ENCODE measurements at places on chromosomes 2 and 18.

- DNase-seq, result no peak
Observed at GRCh38 chr18:49733321-49733720, 80.0 kb downstream of the ACAA2 start.

DNA sequence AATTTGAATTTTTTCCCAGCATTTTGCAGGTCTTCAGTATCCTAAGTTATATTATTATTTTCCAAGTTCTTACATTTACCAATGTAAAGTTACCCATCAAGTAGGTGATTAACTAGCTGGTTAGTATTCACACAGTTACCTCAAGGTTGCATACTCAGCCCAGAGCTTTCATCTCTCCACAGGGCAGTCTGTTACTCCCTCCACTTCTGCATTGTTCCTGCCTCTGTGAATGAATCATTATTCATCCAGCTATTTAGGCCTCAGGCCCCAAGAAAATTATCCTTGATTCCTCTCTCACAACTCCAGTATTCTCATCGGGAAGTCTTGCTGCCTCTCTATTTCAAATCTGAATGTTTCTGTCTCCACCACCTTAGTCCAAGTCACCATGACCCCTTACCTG, 92.2 kb downstream of the SMC6 start:
- no peak for DNase-seq

DNA sequence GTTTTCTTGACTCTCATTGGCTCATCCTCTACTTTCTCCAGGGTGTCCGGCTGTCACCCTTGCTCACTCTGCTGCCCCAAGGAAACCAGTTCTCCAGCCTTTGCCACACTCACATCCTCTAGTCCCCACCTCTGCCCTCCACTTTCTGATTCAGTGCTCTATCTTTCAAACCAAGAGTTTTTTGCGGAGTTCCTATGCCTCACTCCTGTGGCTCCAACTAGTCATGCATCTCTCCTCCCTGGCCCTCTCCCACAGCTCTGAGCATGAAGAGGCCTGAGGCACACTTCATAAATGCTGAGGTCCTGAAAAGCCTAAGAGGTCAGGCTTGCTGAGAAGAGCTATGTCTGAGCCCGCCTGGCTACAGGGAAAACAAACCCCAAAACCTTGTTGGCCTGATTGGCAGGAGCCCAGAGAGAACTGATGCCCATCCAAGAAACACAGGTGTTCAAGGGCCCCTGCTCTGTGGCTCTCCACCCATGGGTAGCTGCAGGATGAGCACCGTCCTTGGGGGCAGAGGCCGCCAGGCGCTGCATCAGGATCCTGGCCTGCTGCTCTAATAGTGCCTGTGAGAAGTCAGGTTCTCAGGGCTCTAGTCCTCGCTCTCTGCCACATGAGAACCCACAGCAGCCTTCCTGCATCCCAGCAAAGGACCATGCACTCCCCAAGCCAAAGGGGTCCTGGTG, 42.1 kb downstream of the HS1BP3 start:
- no peak for DNase-seq

DNA sequence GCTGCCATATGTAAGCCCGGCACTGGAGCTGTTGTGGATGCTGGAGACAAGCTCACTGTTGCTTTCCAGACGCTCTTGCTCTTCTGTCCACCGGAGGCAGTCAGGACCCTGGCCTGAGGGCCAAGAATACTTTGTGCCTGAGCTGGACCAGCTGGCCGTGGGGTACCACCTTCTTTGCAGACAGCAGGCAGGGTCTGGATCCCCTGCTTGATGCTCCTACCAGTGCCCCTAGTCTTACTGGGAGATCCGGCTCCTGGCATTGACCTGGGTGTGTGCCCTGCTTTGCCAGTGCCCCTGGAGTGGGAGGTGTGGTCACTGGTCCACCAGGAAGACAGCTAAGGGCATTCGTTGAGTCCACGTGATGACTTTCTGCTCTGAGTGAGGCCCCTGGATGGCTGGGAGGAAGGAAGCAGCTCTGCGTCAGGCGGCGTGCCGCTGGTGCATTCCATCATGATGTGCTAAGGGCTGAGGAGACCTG, 59.3 kb downstream of the LRRFIP1 start:
- DNase-seq, result peak; percentile 41

DNA sequence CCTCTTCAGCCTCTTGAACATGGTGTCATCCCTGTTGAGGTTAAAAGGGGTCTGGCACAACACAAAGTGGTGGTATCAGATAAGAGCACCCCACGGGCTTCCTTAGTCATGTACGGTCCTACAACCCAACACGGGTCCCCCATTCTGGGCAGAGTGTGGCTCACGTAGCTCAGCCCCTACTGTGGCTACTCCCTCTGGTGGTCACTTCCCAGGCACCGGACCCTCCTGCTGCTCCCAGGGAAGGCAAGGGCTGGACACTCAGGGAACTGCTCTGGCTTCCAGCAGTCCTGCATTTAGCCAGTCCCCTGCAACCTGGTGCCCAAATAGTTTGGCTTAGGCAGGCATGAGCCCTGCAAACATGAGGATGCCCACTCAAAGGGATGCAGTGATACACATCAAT, 58.6 kb downstream of the GALNT14 start:
- no peak for DNase-seq

DNA sequence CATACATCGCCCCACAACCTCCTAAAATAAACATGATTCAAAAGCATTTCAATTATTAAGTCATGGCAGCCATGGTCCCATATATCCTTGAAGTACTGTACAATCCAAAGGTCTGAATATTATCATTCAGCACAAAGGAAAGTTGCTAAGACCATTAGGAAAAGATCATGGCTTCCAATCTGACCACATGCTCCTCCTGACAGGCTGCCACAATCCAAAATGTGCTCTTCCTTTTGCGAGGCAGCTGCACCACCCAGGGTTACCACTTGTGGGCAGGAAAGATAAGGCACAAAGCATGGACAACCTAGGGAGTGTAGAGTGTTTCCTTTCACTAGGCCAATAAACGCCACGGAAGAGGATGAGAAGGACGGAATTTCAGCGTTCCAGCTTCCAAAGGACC, 5.4 kb downstream of the BOLA3 start:
- DNase-seq, result no peak

DNA sequence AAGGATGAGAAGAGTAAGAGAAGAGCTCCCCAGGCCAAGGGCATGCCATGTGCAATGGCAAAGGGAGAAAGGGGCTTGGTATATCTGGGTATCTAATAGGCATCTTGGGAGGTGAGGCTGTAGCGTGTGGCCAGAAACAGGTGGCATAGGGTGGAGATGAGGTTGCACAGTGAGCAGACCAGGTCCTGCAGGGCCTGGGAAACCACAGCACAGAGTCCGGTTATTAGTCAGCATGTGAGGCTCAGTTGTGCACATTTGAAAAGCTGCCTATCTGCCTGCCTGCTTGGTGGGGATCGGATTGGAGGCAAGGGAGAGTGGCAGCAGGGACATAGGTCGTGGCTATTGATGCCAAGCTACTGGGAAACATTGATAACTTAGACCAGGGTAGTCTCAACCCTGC, 190.6 kb downstream of the TPGS2 start:
- no peak for DNase-seq

DNA sequence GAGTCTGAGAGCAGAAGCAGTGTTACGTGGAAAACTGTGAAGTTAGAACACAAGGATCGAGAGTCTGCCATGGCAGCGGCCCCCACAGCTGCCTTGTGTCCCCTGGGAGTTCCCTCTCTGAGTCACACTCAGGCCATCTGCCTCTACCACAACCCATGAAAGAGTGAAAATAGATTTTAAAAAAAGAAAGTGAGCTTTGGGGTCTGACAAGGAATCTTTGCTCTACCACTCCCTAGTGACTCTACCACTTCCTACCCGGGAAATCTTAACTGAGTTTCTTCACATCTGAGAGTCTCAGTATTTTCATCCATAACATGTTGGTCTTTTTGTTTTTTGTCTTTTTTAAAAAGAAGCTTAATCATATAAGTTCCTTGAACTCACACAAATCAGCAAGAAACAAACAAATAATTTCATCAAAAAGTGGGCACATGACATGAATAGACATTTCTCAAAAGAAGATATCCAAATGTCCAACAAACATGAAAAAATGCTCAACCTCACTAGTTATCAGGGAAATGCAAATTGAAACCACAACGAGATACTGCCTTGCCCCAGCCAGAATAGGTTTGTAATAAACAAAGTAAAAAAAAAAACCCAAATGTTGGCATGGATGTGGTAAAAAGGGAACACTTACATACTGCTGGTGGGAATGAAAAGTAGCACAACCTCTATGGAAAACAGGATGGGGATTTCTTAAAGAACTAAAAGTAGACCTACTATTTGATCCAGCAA, 2.4 kb upstream of the MSGN1 start:
- peak; percentile 81 for DNase-seq

DNA sequence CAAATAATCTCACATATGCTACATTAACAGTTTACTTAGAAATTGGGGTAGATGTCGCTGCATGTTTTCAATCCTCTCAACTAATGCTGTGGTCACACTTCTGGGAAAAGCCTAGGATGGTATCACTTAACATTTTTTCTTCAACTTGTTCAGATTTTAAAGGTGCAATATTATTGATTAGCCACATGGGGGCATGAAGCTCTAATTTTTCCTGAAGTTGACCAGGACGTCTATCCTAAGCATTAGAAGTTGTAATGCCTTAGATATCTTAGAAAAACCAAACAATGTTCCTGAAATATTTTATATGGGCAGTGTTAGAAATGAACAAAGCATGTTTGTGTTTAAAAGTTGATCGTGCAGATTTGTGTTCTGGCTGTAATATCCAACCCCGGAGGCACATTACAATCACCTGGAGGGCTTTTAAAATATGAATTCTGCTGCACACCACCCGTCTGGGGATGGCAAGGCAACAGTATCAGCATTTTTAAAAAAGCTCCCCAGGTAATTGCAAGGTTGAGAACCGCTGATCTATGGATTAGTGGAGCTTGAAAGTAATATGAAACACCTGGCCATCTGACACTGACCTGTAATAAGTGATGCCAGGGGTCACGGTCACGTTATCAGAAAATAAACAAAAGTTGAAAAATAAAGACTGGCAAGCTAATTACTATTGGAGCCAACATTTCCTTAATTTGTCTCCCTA, 100.5 kb upstream of the LMAN1 start:
- peak; percentile 56 for DNase-seq
